ENCODE measurements at places on chromosomes 3 and 15. TPM values are rescaled to one million over a fixed set of nuclear protein-coding genes. Genes with fewer than 3 reads are reported as not detected.
A peak's percentile ranks its signal among the peaks of the same experiment; 100 is the strongest.

The LRRN1 gene
- 1.4 TPM for total RNA-seq

The EIF4G1 gene
- 253 TPM for total RNA-seq

DNA sequence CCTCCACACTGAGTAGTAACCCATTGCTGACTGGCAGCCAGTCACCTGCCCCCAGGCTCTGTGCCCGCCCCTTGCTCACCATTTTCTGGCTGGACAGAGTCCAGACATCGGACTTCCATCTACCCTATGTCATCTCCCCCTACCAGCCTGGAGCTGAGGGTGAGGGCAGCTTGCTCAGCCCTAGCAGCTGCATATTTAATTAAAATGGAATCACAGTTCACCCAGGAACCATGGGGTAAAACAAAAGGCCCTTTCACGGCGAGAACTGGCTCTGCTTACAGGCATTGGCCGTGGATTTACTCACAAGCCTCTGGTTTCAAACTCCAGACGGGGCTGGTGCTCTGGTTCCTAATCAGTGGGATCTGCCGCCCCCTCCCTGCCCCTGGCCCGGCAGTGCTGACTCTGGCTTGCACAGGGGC lies 94.9 kb upstream of the ATP2B2 start:
- no peak overlapping the region for H3K4me3 ChIP-seq
- peaks cover 28% of the 10 kb centered on the region for H3K27me3 ChIP-seq
- no peaks in the 10 kb centered on the region for H3K36me3 ChIP-seq
- no peak for DNase-seq
- no peak overlapping the region for H3K27ac ChIP-seq

DNA sequence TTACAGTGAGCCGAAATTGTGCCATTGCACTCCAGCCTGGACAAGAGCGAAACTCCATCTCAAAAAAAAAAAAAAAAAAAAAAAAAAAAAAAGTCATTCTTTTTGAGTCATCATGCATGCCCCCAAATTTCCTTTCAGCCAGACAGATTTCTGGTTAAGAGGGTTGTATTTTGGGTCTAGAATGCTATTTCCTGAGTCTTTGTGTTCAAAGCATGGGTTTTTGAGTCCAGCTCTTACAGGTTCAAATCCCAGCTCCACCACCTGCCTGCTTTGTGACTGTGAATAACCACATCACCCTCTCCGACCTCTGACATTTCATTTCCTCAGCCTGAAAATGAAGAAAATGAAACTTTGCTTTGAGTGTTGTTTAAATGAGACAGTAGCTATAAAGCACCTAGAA lies 9.3 kb upstream of the C15orf61 start:
- peaks cover 22% of the 10 kb centered on the region for H3K36me3 ChIP-seq
- H3K27me3 ChIP-seq, result no peaks in the 10 kb centered on the region
- H3K27ac ChIP-seq, result peak overlapping the region; percentile 13
- peaks cover 18% of the 10 kb centered on the region for H3K4me1 ChIP-seq
- no peak overlapping the region for H3K4me3 ChIP-seq

DNA sequence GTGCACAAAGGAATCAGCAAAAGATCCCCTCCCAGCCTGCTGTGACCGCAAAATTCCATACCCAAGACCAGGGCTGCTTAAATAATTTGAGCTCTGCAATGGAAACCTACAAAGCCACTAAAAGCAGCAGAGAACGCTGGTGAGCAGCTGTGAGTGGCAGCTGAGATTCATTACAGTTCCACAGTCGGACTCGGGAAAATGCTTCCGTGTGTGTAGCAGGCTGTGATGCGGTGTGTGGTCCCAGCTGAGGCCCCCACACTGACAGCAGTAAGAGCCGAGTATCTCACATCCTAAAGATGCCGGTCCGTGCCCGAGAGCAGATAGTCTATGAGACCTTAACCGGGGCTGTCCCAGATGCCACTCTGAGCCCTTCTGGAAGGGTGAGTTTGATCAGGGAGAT lies 37.4 kb downstream of the TM2D3 start:
- DNase-seq, result no peak
- H3K4me3 ChIP-seq, result no peak overlapping the region
- no peak overlapping the region for H3K27ac ChIP-seq
- H3K36me3 ChIP-seq, result no peaks in the 10 kb centered on the region
- no peaks in the 10 kb centered on the region for H3K27me3 ChIP-seq
- H3K4me1 ChIP-seq, result no peaks in the 10 kb centered on the region

DNA sequence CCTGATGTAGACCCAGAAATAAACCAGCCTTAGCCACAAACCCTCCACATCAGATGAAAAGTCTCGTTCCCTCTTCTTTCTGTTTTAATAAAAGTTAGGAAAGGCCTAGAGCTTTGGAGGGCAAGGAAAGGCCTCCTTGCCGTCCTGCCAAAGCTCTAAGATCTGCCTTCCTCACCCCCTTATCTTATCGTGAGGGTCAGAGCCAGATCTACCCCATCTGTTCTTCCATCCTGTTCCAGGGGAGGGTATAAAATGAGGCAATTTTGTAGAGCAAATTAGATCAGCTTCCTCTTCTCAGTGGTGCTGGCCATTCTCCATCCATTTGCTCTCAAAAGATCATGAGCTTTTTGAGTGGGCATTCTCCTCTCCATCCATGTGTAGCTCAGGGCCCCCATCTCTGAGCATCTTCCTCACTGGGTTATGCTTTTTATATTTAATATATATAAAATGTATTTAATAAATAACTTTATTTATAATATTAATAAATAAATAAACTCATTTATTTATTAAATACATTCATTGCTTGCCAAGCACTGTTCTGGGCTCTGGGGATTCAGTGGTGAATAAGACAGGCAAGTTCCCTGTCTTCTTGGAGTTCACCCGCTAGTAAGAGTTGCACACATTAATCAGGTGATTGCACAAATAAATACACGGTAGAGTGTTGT lies 2.0 kb upstream of the SLC24A1 start:
- no peak overlapping the region for H3K4me3 ChIP-seq
- H3K4me1 ChIP-seq, result no peaks in the 10 kb centered on the region
- H3K36me3 ChIP-seq, result no peaks in the 10 kb centered on the region
- H3K27ac ChIP-seq, result no peak overlapping the region
- DNase-seq, result no peak

- H3K36me3 ChIP-seq, result no peaks in the 10 kb centered on the region
- no peaks in the 10 kb centered on the region for H3K27me3 ChIP-seq
- H3K4me1 ChIP-seq, result no peaks in the 10 kb centered on the region
- no peak overlapping the region for H3K27ac ChIP-seq
- no peak for DNase-seq
Measured at GRCh38 chr3:6578526-6578925, 282.4 kb upstream of the GRM7 start.

DNA sequence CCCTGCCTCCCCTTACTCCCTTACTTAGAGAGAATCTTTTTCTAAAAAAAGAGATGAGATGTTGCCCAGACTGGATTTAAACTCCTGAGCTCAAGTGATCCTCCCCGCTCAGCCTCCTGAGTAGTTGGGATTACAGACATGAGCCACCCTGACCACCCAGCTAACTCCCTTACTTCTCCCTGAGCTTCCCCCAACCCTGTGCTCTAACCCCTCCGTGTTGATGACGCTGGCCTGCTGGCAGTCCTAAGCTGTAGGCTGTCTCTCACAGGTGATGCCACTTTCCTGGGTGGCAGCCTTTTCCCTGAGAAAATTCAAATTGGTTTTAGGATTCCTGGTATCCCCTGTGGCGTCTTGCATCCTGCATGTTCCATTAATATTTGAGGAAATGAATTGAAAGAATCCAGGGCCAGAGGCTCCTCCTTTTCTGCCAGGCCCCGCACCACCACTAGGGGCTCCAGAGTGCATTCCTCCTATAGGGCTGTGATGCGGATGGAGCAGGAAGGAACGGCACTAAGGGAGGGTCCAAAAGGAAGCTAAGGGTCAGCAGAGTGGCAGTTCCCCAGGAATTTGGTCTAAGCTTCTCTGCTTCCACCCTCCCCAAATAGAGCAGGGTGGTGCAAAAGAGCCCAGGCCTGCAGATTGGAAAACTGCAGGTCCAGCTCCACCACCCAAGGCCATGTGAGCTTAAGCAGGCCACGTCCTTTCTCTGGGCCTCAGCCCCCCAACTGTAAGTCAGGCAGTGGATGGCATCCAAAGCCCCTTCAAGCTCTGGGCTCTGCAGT lies 101.1 kb downstream of the DAPK2 start:
- H3K4me1 ChIP-seq, result peaks cover 16% of the 10 kb centered on the region
- no peaks in the 10 kb centered on the region for H3K36me3 ChIP-seq
- H3K27me3 ChIP-seq, result no peaks in the 10 kb centered on the region

- peak overlapping the region; percentile 61 for H3K4me3 ChIP-seq
- no peak overlapping the region for H3K27ac ChIP-seq
- no peak for DNase-seq
- H3K27me3 ChIP-seq, result peaks cover 29% of the 10 kb centered on the region
Measured at GRCh38 chr3:190863119-190863465, 598 bp upstream of the GMNC start.

DNA sequence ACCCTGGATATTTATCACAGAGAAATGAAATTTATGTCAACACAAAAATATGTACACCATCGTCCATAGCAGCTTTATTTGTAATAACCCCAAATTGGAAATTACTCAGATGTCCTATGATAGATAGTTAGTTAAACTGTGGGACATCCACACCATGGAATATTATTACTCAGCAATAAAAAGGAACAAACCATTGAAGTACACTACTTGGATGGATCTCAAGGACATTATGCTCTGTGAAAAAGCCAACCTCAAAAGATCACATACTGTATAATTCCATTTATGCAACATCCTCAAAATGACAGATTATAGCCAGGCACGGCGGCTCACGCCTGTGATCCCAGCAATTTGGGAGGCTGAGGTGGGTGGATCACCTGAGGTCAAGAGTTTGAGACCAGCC lies 113.3 kb downstream of the PGPEP1L start:
- no peak overlapping the region for H3K4me3 ChIP-seq
- DNase-seq, result no peak
- H3K36me3 ChIP-seq, result peaks cover 8% of the 10 kb centered on the region
- no peak overlapping the region for H3K27ac ChIP-seq
- no peaks in the 10 kb centered on the region for H3K27me3 ChIP-seq

- no peaks in the 10 kb centered on the region for H3K4me1 ChIP-seq
- no peak for DNase-seq
- H3K27ac ChIP-seq, result no peak overlapping the region
- H3K36me3 ChIP-seq, result no peaks in the 10 kb centered on the region
- peaks cover 19% of the 10 kb centered on the region for H3K27me3 ChIP-seq
Measured at GRCh38 chr15:36571301-36571700, 8.1 kb upstream of the CDIN1 start.

DNA sequence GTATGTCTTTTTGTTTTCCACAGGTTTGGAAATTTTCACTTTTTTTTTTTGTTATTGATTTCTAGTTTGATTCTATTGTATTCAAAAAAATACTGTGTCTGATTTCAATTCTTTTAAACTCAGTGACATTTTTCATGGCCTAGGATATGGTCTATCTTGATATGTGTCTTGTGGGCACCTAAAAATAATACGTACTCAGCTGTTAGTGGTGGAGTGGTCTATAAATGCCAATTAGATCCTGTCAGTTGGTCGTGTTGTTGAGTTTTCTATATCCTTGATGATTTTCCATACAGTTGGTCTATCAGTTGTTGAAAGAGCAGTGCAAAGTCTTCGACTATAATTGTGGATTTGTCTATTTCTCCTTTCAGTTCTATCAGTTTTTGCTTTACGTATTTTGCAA lies 61.7 kb downstream of the LSM3 start:
- H3K27me3 ChIP-seq, result peaks cover 29% of the 10 kb centered on the region
- no peaks in the 10 kb centered on the region for H3K36me3 ChIP-seq
- no peak overlapping the region for H3K27ac ChIP-seq
- H3K4me1 ChIP-seq, result no peaks in the 10 kb centered on the region

GRCh38 chr3:114442246-114442645 lies 148.4 kb downstream of the TIGIT start:
- H3K27ac ChIP-seq, result no peak overlapping the region
- H3K4me1 ChIP-seq, result no peaks in the 10 kb centered on the region
- H3K4me3 ChIP-seq, result no peak overlapping the region
- DNase-seq, result no peak

DNA sequence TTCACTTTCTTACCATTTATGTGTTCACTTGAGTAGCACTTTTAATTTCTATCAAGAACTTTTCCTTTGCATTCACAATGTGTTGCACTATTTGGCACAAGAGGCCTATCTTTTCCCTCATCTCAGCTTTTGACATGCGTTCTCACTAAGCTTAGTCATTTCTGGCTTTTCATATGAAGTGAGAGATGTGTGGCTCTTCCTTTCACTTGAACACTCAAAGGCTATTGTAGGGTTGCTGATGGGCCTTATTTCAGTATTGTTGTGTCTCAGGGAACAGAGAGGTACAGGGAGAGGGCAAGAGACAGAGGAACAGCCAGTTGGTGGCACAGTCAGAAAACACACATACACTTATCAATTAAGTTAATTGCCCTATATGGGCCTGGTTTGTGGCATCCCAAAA lies 127.4 kb upstream of the MLF1 start:
- H3K4me1 ChIP-seq, result no peaks in the 10 kb centered on the region
- H3K4me3 ChIP-seq, result no peak overlapping the region
- H3K36me3 ChIP-seq, result no peaks in the 10 kb centered on the region
- DNase-seq, result no peak

DNA sequence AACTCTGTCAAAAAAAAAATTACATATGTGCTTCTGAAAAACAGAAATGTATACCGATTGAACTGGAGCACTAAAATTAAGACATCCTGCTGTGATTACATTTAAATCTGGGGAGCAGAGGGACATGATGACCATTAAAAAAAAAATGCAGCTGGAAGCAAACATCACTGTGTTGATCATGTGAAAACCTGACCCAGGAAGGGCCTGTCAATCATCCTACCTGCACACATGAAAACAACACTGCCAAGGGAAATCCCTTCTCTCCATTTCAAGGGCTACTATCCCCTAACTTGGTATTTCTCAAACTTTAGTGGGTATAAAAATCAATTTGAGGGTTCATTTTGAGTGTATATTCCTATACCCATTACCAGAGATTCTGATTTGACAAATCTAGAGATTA lies 719.9 kb upstream of the CBLB start:
- H3K27me3 ChIP-seq, result peaks cover 4% of the 10 kb centered on the region
- H3K27ac ChIP-seq, result no peak overlapping the region

DNA sequence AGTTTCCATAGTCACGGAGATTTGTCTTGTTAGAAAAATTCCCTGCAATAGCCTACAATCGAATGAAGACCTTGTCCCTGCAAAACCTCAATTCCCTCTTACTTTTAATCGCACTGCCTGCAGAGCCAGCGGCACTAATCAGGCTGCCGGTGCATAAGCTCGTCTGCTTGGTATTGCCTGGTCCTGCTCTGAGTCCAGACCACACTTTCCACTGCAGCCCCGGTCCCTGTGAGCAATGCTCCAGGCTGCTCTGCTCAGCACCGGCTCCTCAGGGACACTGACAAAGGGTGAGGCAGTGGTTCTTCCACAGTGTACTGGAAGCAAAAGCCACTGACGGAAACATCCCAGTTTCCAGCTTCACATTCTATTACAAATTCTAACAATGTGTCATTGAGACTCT lies 164.3 kb downstream of the OCA2 start:
- no peak overlapping the region for H3K27ac ChIP-seq
- no peaks in the 10 kb centered on the region for H3K36me3 ChIP-seq
- no peaks in the 10 kb centered on the region for H3K27me3 ChIP-seq
- DNase-seq, result no peak
- H3K4me1 ChIP-seq, result no peaks in the 10 kb centered on the region

GRCh38 chr3:20052851-20053250 lies 12.6 kb downstream of the KAT2B start:
- no peak overlapping the region for H3K4me3 ChIP-seq
- H3K27ac ChIP-seq, result no peak overlapping the region
- no peaks in the 10 kb centered on the region for H3K27me3 ChIP-seq
- peaks cover 31% of the 10 kb centered on the region for H3K4me1 ChIP-seq
- H3K36me3 ChIP-seq, result peaks cover 25% of the 10 kb centered on the region
- no peak for DNase-seq

Measured in activated naive CD8-positive, alpha-beta T cell treated with anti-CD3 and anti-CD28 coated beads, Interleukin-2, amount 10 ng/mL, durations not matched to agents 7 days and 5 days (primary cell).